ENCODE measurements at places on chromosomes 3 and 15.

GRCh38 chr3:45988362-45988761 is 7.3 kb downstream of the FYCO1 start:
- no peak for DNase-seq

- no peak for DNase-seq
Measured at GRCh38 chr3:104989878-104990277, 376.8 kb upstream of the ALCAM start.

DNA sequence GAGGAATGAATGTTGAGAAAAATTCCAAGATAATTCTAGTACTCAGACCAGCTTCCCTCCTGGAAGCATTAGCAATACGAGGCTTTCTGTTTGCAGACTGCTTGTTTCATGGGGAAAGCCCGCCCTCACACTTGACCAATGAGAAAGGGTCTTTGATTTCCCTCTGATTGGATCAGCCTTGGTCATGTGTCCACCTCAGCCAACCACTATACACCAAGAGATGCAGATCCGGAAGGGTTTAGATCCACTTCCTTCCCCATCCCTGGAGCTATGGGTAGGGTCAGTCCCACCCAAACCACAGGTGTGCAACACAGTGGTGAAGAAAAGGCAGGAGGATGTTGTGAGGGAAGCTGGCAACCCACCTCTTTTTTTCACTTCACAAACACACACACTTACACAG is 154.7 kb downstream of the SV2B start:
- DNase-seq, result no peak

DNA sequence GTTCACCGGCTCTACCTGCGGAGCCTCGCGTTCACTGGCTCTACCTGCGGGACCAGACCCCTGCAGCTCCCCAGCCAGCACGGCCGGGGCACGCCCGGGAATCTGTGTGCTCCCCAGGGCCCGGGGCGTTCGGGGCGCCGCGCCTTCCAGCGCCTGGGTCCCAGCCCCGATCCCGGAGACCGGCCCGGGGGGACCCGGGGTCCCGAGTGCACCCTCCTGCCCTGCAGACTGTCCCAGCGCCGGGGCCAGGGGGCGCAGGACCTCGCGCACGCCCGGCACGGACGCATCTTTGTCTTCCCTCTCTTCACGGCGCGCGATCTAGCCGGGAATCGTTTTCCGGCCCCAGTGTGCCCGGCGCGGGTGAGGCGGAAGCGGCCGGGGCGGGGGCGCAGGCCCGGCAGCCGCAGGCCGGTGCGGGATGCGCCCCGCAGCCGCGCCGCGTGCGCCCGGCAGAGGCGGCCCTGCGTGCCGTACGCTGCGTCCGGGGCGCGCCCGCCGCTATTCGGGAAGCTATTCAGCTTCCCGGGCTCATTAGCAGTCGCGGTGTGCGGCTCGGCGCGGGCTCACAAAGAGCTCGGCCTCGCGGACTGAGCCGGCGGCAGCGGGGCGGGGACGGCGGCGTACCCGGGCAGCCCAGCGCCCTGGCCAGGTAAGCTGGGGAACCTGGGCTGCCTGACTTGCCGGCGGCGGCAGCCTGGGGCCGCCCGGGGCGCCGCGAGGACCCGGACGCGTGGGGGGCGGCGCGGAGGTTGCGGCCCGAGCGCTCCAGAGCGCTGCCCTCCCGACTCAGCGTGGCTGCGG is at the start of gene APBA2:
TSS of gene APBA2 (plus strand) at position 345 of the 801 bp plus-strand sequence. CDS start 167,911 bp downstream, outside the sequence.
- no peak for DNase-seq

Measured in uterus (tissue), 4 donors.